ENCODE measurements at places on chromosomes 5 and 9.

DNA sequence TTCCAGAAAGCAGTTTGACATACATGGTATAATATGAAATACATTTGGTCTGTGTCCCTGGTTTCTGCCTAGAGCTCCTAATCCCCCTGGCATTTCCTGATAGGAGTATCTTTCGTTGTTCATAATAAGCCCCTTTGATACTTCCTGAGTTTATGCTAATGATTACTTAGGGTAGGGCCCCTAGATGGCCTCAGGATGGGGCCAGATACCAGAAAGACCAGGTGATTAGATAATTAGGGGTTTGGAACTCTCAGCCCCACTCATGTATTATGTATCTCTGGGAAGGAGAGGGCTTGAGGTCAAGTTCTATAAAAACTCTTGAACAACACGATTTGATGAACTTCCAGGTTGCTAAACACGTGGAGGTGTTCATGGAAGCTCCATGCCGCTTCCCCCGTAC is 163.3 kb upstream of the ZNF608 start:
- DNase-seq, result no peak

GRCh38 chr9:37157726-37158377 is 37.5 kb downstream of the ZCCHC7 start:
- no peak for DNase-seq

DNA sequence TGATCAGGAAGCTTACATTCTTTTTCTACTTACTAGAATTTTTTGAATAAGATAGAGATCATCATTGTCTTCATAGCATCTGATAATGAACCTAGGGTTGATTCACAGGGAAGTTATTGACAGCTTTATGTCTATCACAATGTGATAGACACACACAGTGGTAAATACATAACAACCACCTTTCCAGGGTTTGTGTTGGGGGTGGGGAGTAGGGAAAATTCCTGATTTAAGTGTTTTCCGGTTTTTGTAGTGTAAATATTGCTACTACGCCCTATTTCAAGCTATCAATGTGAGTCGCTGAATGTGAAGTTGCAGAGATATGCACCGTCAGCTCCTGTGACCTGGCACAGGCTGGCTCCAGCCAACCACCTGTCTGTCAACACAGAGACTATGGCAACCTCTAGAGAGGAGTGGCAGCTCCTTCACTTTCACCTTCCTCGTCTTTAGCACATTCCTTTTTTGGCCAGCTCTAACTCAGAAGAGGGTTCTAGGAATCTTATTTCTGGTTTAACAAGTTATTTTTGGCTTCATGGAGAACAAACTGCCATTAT is 224.9 kb downstream of the MAT2B start:
- DNase-seq, result no peak

- DNase-seq, result no peak
These were observed 89.6 kb upstream of the DMRTA1 start for GRCh38 chr9:22356985-22357384.

DNA sequence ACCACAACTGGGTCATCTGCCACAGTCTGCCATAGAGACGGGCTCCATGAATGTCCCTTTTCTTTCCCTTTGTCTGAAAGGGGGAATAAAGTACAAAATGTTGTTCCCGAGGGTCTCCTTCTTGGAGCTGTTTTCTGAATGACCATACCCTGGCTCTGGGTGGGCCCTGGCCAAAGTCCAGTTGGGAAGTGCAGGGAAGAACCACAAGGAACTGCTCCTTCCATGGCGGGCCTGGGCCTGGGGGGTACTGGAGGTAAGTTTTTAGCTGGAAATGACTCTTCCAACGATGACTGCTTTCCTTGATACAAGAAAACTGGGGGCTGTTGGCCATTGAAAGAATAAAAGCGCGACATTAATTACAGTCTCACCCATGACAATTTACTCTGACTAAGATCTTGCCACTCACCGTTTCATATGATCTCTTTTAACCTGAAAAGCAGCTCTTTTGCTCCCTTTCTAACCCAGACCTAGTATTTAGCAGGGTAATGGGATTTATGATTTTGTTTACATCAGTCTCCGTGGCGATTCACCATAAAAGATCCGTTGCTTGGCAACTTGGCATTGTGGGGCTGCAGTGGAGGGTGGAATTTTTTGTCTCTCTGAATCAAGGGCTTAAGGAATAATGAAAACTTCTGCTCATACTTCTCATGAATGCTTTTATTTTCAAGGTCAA is 89.2 kb upstream of the PTCH1 start:
- no peak for DNase-seq

GRCh38 chr9:97524424-97524823 is 23.0 kb downstream of the TMOD1 start:
- no peak for DNase-seq

DNA sequence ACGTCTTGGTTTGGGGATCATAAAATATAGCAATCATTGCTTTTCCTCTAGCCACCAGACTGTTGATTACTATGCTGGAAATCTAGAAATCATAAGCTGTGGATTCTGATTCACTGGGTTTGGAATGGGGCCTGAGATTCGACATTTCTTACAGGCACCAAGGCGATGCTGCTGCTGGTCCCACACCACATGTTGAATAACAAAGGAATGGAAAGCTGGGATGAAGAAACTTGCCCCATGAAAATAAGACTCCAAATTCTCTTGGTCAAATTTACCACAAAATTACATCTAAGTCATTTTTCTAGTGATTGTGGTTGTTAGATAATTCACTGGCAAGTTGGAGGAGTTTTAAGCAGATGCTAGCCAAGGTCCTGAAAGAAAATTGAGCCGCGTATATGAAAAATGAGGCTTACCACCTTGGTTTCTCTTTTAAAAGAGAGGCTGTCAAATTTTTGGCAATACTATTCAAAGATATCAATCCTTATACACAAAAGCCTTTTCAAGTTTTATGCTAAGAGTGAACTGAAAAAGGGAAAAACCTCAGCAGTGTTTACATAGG is 23.0 kb upstream of the MEIKIN start:
- peak; percentile 56 for DNase-seq

GRCh38 chr5:50576265-50576664 is 90.2 kb upstream of the PARP8 start:
- DNase-seq, result no peak

- DNase-seq, result peak; percentile 29
These were observed 327.7 kb downstream of the PIK3R1 start for GRCh38 chr5:68543212-68543611.

DNA sequence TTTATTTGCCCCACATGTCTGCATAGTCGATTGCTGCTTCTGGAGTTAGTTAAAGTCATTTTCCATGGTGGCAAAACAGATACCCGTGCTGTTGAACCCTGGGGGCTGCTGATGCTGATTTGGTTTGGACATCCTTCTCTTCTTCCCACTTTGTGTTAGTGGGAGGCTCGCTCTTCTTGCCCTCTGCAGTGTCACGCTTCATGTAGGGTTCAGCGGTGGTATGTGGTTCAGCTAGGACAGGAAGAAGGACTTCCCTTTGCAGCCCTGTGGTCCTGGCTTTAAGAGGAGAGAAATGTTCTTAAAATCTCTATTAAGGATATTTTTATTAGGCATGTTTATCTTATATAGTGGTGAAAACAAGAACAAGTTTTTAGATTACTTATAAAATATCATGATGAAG is 36.2 kb downstream of the SLC36A1 start:
- no peak for DNase-seq

GRCh38 chr9:16217943-16218701 is 652.3 kb downstream of the BNC2 start:
- DNase-seq, result no peak

- DNase-seq, result peak; percentile 48
These were observed 49.4 kb upstream of the KLF9 start for GRCh38 chr9:70463877-70464276.

DNA sequence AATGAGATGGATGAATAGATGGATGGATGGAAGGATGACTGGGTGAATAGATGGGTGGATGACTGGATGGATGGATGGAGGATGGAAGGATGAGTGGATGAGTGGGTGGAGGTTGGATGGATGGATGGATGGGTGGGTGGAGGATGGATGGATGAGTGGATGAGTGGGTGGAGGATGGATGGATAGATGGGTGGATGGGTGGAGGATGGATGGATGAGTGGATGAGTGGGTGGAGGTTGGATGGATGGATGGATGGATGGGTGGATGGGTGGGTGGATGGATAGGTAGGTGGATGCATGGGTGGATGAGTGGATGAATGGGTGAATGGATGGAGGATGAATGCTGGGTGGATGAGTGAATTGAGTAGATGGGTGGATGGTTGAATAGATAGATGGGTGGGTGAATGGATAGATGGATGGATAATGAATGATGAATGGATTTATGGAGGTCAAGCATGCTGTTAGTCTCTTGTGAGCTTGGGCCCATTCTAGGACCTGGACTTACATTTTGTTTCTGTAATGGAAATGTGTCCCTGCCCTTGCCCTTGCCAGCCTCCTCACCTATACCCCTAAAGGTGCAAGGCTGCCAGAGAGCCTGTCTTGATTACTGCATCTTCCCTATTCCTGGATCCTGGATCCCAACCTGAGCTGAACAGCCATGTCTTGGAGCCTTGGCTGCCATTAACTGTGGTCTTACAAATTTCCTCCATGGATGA is 159.7 kb upstream of the NFIL3 start:
- DNase-seq, result no peak

DNA sequence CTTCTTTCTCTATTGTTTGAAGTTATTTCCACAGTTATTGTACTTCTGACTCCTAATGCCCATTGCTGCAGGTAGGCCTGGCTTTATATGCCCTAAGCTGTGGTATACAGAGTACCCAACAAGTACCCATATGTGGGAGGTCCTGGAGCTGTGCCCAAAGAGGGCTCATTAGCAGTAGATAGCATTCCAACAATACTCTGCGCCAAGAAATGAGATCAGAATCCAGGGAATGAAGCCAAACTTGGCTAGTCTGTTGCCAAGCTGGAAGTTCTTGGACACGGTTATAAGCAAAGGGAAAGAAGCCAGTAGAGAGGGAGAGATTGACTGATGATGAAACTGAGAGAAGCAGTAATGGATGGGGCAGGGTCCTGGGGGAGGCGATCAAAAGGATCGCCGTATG is 29.7 kb upstream of the FAM169A start:
- no peak for DNase-seq

DNA sequence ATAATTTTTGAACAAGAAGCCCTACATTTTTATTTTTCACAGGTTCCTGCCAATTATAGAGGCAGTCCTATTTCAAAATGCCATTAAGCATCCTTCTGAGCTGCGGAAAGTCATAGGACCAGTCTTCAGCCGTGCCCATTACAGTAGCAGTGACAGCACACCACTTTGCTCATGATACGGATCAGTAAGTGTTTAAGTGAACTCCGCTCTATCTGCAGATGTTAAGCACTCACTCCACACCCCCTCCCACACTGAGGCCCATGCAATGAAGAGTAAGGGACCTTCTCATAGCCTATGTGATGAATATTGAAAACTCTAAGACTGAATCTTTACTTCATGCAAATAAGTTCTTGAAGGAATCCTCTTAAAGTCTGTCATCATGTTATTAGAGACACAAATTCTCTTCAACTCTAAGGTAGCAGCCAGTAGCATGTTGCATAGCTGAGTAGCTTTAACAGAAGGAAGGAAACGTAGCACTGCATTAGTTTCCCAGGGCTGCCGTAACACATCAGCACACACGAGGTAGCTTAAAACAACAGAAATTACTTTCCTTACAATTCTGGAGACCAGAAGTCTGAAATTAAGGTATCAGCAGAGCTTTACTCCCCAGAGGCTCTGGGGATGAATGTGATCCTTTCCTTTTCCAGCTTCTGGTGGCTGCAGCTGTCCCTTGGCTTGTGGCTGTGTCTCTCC is 20.3 kb upstream of the TAF11L2 start:
- DNase-seq, result no peak

DNA sequence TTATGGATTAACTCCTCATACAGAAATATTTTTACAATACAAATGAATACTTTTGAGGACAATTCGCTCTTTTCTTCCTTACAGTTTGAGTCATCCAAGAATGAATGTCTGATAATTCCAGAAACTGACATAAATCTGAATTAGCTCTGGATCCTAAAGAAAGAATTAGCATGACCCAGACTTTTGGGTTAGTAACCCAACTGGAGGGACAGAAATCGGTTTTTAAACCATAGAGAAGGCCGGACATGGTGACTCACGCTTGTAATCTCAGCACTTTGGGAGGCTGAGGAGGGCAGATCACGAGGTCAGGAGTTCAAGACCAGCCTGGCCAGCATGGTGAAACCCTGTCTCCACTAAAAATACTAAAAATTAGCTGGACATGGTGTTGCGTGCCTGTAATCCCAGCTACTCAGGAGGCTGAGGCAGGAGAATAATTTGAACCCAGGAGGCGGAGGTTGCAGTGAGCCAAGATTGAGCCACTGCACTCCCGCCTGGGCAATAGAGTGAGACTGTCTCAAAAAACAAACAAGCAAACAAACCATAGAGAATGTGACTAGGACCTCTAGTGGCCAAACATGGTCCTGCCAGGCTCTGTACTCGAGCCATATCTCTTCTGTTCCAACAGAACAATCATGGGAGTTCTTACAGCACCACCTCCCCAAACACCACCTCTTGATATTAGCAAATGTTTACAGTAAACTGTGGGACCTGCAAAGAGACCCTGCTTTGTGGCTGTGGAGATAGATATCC is 44.8 kb downstream of the LURAP1L start:
- DNase-seq, result no peak

DNA sequence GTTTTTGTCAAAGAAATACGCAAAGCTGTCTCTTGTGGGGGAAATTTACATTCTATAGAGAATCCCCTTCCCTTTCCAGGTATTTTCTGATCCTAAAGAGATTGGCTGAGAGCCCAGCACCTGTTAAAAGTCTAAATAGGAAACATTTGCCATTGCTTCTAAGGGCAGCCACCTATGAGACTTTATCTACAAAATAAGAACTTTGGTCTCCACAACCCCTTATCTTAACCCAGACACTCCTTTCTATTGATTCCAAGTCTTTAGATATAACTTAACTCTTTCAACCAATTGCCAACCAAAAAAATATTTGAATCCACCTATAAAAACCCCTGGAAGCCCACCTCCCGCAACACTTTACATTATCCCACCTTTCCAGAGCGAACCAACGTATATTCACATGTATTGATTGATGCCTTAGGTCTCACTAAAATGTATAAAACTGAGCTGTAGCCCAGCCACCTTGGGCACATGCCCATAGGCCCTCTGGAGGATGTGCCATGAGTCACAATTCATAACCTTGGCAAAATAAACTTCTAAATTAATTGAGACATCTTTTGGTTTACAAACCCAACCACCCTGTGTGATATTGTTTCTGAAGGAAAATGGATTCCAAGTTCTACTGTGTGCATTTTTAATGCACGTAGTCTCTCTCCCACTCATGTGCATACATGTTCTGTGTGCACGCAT is 211.4 kb downstream of the GAS1 start:
- no peak for DNase-seq

DNA sequence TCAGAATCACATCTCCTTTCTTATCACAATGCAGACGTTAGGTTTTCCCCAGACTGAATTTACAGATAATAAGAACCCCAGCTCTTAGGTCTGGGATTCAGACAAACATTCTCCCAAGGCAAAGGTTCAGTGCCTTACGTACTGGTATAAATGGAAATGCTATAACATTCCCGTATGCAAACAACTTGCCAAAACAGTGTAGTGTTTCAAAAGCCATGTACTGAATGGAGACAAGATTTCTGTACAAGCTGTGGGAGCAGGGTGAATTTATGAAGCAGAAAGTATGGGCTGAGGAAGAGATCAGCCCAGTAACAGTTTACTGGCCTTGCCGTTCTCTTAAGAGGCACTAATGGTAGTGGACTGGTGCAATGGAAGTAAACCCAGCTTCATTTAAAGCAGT is 225.5 kb upstream of the ZNF462 start:
- DNase-seq, result no peak

Data from cardiac muscle cell (in vitro differentiated cells and primary cell).